ENCODE measurements at places on chromosomes 1 and 21.

DNA sequence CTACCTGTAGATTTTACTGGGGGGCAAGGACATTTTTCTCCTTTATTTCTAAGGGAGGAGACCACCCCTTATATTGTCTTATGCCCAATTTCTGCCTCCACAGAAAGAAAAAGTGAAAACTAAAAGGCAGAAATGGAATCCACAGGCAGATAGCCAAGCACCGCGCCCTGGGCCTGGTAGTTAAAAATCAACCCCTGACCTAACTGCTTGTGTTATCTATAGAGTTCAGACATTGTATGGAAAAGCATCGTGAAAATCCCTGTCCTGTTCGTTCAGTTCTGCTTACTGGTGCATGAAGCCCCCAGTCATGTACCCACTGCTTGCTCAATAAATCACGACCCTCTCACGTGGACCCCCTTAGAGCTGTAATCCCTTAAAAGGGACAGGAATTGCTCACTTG is 33.7 kb upstream of the IL6R start:
- no peak for DNase-seq

- no peak for DNase-seq
Measured at GRCh38 chr1:61638296-61638695, 86.6 kb downstream of the TM2D1 start.

DNA sequence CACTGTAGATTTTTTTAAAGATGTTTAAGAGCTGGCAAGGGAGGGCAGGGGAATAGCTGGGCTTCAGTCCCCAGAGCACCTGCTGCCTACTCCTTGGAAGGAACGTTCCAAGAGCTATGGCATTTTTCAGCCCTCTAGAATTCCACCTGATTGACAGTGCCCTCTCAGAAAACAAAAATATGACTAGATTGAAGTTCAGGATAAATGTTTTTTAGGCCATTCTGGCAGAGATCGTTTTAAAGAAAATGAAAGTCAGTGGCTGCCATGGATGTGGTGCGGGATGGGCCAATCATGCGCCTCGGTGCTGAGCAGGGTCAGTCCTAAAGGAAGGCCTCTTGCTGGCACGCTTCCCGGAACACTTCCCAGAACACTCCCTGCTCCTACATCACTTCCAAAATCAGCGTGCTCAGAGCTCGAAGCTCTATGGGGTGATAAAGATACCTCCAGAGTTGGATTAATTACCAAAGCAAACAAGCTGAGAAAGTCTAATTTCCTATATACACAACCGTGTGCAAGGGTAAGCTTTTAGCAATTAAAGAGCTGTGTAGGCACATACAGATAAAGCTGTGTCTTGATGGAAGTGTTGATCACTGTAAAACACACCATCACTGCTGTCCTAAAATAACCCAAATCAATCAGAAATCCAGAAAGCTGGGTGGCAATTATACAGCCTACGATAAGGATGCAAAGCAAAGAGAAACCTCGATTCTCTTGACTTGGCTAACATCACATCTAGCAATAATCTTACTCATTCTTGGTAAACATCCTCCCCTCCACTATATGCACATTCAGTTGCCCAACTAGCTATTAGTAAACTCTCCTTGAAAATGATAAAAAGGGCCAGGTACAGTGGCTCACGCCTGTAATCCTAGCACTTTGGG is 34.6 kb downstream of the TGFBR3 start:
- DNase-seq: no peak

DNA sequence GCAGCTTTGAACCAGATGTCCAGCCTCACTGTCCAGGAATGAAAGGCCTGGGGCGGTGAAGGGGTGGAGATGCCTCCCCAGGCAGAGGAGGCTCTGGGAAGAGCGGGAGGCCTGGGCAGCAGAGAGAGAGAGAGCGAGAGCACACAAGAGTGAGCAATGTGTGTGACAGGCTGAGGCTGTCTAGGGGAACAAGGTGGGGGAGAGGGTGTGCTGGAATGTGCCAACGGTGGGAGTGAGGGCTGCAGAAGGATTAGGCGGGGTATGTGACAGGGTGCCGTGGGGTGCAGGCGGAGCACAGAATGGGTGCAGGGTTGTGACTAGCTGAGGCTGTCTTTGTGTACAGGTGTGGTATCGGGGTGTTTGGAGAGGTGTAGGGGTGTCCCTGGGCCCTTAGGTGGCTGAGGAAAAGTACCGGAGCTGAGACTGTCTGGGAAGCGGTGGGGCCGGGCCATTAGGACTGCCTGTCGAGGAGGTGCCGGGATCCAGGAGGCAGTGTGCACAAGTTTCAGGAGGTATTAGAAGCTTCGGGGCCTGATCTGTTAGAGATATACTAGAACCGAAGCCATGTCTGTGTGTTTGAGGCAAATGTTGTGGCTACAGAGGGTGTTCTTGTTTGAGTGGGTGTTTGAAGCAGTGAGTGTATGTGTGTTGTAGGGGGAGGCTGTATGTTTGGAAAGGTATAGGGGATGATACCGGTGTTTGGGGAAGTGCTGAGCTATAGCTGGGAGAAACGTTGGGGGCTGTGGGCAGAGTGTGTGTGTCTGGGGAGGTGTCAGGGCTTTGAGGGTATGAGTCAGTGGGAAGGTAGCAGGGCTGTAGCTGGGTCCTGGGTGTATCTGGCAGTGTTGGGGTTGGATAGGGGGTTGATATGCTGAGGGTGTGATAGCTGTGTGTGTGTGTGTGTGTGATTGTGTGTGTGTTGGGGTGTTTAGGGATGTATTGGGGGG is 9.1 kb downstream of the AHDC1 start:
- no peak for DNase-seq

DNA sequence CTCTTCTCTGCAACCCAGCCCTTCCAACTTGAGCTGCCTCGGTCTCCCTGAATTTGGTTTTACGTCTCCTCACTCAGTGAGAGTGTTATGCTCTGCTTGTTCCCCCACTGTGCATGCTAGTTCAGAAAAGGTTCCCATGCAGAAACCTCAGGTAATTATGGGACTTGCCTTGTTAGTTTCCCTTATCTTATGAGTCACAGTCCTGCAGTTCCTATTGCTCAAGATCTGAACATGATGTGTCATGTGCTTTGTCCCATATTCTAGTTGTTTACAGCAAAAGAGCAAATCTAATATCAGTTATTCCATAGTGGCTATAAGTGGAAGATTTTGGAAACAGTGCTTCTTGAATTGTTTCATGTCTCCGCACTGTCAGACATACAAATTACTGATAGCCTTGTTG is 74.4 kb downstream of the DUSP10 start:
- DNase-seq: no peak

GRCh38 chr1:87392248-87393192 is 63.8 kb downstream of the LMO4 start:
- no peak for DNase-seq

DNA sequence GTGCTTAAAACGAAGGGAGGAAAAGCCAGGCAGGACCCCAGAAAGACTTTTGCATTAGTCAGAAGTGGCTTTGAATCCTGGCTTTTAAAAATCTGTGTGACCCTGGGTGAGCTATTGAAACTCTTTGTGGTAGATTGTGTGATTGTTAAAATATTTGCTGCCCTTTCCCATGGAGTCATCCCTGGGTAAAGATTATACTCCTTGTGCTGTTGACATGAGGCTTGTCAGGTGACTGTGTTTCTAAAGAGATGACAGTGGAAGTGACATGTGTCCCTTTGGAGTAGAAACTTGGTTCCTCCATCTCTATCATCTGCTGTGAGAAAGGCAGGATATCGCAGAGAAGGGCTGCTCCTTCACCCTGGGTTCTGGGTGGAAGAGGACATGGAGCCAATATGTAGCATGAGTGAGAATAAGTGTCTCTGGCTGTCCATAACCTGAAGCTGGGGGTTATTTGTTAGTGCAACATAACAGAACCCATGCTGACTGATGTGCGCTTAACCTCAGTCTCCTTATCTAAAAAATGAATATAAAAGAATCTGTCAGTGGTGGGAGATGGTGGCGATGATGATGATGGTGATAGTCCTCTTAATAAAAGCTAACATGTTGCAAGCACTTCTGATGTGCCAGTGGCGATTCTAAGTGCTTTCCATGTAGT is 187.6 kb downstream of the RHOU start:
- DNase-seq: no peak

- DNase-seq: no peak
Measured at GRCh38 chr1:29557701-29558600, 321.6 kb downstream of the PTPRU start.

- no peak for DNase-seq
Measured at GRCh38 chr21:31553926-31554325, 105.6 kb upstream of the SOD1 start.

- DNase-seq: no peak
Measured at GRCh38 chr1:221794079-221794670, 52.3 kb upstream of the DUSP10 start.

DNA sequence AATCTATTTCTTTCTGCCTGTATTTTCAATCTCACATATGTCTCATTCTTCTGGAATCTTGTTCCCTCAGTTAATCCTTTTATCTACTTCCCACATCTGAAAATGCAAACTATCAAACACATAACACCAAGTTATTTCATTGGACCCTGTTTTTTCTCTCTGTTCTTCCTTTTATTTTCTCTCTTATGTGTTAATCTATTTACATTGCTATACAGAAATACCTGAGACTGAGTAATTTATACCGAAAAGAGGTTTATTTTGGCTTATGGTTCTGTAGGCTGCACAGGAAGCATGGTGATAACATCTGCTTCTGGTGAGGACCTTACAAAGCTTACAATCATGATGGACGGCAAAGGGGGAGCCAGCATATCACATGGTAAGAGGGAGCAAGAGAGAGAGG is 247.6 kb downstream of the TGFB2 start:
- no peak for DNase-seq

GRCh38 chr1:110223581-110223980 is 13.5 kb downstream of the KCNC4 start:
- no peak for DNase-seq

GRCh38 chr1:41340655-41341364 is 20.4 kb upstream of the FOXO6 start:
- no peak for DNase-seq

GRCh38 chr1:161021165-161021969 is 415 bp upstream of the F11R start:
- peak; percentile 86 for DNase-seq

GRCh38 chr1:111597426-111597825 is 22.2 kb upstream of the RAP1A start:
- no peak for DNase-seq

- DNase-seq: no peak
Measured at GRCh38 chr1:237713916-237714315, 176.8 kb downstream of the ZP4 start.

GRCh38 chr1:31861346-31861745 is 45.5 kb upstream of the SPOCD1 start:
- no peak for DNase-seq

DNA sequence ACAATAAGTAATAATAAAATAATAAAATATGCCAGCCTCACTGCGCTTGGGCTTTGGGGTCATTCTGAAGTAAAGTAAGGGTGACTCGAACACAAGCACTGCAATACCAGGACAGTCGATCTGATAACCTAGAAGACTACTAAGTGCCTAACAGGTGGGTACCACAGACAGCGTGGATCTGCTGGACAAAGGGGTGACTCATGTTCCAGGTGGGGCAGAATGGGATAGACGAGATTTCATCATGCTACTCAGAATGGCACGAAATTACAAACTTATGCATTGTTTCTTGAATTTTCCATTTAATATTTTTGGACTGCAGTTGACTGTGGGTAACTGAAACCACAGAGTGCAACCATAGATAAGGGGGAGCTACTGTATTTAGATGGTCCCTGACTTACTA is 221.1 kb upstream of the GREM2 start:
- no peak for DNase-seq

DNA sequence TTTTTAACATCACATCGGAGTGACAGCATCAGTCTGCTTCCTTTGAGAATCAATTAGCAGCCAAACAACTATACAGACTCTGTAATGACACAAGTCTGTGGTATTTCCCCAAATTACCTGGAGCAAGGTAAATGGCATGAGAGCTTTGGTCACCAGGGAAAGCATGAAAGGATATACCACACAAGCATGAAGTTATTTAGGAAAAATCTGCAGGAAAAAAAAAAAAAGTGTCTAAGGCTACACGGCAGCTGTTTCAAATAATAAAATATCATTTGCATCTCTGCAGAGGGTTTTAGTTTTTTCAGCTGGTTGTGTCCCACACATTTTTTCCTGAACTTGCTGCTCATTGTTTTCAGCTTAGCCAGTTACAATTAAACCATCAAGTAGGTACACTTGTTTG is 234.7 kb downstream of the TTLL7 start:
- DNase-seq: no peak

DNA sequence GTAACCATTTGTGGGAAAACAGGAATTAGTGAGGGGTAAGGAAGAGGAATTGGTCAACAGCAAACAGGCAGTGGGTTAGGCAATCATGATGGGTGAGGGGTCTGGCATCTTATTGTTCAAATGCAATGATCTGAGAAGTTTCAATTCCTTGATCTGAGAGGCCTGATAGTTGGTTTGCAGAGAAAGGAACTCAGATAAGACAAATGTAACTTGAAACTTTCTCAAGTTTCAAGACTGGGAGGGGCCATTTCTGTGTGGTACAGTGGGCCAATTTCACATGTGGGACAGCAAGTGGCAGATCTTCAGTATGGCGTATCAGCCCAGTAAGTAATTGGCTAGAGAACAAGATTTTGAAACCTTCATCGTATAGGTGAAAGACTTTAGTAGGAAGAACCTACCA is 102.5 kb downstream of the XPR1 start:
- no peak for DNase-seq

DNA sequence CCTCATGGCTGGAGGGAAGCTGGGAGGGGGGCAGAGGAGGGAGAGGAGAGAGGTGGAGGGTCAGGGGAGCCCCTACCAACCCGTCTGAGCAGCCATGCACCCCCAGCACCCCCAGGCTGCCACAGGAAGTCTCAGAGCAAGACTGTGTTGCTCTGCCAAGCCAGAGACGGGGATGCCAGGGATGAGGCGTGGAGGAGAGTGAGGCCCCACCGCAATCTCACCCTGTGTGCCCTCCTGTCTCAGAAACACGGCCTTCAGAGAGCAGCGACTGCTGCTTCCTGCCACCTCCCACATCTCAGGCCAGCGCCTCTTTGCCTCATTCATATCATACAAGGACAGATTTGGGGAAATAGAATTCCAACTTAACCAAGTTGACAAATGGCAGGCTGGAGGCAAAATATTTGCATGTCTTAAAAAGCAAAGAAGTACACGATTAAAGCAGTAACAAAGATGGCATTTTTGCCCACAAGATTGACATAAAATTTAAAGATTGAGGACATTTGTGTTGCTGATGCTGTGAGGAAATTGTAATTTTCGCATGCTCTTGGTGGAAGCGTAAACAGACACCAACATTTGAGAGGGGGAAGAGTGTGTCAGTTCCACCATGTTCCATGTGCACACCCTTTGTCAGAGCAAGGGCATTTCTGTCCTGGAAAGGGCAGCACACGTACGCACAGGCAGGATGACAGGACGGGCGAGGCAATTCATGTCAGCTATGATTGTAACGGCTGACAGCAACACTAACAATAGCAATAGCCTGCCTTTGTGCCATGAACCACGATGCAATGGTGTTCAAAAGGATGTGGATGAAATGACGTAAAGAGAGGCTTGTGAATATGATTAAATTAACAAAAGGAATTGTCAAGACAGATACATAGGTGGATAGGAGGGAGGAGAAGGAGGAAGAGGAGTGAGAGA is 59.0 kb upstream of the BACE2 start:
- no peak for DNase-seq

Data from stimulated activated CD8-positive, alpha-beta memory T cell treated with anti-CD3 and anti-CD28 coated beads, Interleukin-7, amount 100 ng/mL, for 4 hours (primary cell).